Stimulated activated CD4-positive, alpha-beta T cell treated with anti-CD3 and anti-CD28 coated beads, Interleukin-1b, Interleukin-23, amount 100 ng/mL, for 1 hour (primary cell): ENCODE measurements at places on chromosomes 1 and 21.
A peak's percentile ranks its signal among the peaks of the same experiment; 100 is the strongest.

DNA sequence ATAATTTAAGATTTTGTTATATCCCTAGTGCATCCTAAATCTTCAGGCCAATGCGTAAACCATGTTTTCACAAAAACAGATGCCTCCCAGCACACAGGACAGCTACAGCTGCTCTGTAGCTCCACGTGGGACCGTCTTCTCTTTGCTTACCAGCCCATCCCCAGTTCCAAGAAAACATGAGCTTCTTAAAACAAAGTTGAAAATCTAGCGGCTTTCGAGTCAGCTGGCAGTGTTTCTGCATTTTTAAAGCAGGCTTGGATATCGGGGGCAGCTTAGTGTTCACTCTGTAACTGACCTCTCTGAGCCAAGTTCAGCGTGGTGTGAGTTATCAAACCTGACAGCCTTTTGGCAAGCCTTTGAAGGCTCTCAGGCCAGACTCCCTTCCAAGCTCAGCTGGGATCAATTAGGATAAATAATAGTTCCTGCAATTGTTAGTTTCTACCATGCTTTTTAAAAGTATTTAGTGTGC, 881.5 kb downstream of the LTN1 start:
- DNase-seq, result no peak

DNA sequence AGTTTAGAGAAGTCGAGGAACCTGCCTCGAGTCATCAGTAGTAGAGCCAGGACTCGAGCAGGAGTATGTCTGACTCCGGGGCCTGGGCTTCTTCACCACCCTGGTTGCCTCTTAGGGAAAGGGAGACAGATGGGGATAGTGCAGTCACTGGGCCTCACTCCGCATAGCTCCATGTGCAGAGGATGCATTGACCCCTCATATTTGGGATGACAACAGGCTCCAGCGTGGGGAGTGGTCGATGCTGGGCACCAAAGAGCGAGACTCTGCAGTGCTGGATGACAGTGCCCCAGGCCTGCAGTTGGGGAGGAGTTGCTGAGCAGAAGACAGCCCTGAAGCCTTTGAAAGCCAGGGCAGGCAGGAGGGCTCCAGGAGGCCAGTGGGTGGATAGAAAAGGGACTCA, 20.8 kb upstream of the TENT5C start:
- no peak for DNase-seq

DNA sequence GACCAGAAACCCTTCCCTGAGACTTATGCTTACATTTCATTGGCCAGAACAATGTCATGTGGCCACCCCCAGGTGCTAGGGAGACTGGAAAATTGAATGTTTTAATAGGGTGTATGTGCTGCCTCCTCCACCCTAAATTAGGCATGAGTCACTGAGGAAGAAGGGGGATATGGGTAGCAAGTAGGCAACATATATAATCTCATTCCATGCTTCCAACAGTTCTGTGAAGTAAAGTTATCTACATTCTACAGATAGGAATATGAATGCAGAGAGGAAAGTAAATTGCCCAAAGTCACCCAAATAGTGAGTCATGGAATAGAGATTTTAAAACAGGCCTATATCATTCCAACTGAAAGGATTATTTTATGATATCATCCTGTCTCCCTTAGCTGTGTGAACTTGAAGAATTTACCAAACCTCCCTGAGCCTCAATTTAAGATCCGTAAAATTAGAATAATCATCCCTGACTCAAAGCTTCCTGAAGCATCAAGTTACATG, 168.6 kb upstream of the FGGY start:
- DNase-seq, result no peak

DNA sequence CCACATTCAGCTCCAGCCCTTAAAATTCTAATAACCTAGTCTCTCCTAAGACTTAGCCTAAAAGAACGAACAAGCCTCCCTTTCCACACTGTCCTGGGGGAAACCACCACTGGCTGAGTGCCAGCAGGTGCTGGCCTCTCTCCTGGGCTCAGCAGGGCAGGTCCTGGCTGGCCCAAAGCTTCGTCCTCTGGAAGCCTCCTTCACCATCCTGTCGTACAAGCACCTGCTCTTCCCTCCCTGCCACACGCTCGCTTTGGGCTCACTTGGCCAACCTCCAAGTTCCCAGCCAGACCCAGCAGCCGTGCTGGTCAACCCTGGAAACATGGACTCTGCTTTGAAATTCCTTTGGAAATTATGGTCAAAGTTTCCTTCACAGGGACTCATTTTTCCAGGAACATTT, 58.2 kb upstream of the SLC25A33 start:
- no peak for DNase-seq

- DNase-seq, result no peak
These were observed 27.7 kb downstream of the TMCO4 start for GRCh38 chr1:19772053-19772452.

- no peak for DNase-seq
These were observed 633.3 kb downstream of the LMO4 start for GRCh38 chr1:87961992-87962391.

DNA sequence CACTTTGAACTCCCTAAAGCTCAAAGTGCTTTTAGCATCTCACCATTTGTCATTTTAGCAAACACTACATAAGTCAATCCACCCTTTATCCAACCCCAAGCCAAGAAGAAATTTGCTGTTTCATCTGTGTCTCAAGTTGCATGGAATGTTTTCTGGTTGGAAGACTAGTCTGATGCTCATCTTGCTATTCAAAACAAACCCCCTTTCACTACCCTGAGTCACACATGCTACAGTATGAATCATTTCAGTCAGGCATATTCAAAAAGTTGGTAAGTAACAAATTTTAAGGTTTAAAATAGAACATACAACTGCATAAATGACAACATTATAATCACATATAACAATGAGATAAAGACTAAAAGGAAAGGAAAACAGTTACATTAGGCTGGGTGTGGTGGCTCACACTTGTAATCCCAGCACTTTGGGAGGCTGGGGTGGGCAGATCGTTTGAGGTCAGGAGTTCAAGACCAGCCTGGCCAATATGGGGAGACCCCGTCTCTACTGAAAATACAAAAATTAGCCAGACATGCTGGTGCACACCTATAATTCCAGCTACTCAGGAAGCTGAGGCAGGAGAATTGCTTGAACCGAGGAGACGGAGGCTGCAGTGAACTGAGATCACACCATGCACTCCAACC, 38.7 kb downstream of the DSTYK start:
- DNase-seq, result no peak

DNA sequence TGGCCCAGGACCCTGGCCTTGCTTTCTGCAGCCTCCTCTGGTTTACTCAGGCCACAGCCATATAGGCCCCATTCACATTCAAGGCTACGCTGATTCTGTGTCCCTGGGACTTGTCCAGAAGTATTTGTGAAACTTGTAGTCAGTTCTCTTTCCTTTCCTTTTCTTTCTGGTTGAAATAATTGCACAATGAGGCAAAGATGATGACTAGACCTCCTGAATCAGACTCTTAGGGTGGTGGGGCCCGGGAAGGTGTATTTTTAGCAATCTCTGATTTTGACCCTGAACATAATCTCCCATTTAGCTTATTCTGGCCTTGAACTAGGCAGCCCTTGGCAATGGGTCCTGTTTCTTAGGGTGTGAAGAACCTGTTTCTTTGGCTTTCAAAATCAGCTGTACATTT, 39.9 kb downstream of the STUM start:
- no peak for DNase-seq

DNA sequence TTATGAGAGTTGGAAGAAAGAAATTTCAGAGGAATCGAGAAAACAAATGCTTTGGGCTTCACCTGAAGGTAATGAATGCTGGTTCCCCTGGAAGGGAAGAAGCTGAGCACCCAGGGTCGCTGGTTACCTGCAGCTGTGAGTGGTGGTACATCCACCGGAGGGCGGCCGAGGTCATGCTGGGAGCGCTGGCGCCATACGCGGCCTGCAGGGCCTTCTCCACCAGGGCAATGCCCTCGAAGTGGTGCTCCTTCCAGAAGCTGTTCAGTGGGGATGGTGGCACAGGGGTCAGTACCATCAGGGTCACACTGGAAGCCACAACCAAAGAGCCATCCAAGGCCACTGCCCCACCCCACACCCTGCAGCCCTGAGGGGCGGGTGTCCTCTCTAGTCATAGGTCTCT, 16.8 kb downstream of the MRTO4 start:
- DNase-seq, result no peak

GRCh38 chr1:99535470-99536164, 110.3 kb upstream of the PALMD start:
- no peak for DNase-seq

DNA sequence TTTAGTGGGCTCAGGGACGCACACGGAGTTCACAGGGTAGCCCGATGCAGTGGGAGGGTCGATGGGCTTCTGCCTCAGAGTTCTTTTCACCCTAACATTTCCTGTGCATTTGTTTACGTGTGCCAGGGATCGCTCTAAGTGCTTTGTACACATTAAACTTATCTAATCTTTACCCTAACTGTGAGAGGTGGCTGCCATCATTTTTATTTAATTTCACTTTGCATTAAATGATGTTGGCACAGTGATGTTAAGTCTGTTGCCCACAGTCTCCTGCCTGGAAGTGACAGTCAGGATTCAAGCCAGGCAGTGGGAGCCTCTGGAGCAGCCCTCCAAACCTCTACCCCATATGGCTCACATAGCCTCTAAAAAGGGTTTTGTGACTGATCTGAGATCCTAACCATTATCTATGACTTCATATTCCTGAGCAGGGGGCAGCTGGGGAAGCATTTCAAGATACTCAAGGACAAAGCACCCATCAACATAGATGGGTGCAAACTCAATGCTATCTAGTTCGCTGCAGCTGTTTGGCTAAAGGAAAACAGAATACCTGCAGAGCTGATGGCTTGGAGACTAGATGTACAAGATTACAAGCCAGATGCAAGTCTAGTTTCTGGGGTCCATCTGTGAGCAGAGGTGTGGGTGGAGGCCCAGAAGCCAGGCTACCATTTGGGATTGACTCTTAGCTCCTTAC, 303.8 kb downstream of the DISC1 start:
- DNase-seq, result no peak

DNA sequence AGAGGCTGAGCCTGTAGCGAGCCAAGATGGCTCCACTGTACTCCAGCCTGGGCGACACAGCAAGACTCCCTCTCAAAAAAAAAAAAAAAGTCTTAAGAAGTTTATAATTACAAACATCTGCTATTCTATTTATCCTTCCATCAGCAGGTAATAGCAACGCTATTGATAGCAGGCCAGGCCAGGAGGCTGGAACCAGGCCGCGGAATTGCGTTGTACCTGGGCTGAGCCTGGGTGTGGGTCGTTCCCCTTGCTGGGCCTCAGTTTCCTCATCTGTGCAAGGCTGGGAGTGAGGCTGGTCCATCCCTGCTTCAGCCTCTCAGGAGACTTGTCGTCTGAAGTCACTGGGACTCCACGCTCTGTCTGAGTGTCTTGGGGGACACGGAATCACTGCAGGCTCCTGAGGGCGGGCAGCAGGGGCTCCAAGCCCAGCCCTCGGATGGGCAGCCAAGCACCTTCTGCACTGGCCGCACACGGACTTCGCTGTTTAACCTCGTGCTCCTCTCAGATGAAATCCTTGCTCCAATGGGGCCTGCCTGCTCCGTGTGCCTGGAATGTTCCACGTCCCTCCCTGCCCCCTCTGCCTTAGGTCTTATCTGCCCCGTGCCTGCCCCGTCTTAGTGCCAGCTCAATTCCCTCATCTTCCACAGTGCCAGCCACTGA, 103.9 kb upstream of the C1orf174 start:
- DNase-seq, result no peak

DNA sequence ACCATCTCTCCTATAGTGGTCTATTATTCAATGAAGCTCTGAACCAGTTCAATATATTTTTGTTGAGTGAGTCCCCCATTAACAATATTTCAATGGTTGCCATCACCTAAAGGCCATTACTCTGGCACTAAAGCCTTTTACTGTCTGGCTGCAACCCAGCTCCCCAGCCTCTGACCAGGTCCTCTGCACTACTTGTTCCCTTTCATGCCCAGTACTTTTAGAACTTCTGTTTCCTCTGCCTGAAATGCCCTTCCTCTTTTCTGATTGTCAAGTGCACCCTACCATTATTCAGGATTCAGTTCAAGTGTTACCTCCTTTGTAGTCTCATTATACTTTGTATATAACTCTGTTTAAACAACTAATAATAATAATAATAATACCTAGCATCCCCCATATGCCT, 30.4 kb upstream of the ZFYVE9 start:
- DNase-seq, result no peak

GRCh38 chr1:72837781-72838180, 555.4 kb upstream of the NEGR1 start:
- no peak for DNase-seq

DNA sequence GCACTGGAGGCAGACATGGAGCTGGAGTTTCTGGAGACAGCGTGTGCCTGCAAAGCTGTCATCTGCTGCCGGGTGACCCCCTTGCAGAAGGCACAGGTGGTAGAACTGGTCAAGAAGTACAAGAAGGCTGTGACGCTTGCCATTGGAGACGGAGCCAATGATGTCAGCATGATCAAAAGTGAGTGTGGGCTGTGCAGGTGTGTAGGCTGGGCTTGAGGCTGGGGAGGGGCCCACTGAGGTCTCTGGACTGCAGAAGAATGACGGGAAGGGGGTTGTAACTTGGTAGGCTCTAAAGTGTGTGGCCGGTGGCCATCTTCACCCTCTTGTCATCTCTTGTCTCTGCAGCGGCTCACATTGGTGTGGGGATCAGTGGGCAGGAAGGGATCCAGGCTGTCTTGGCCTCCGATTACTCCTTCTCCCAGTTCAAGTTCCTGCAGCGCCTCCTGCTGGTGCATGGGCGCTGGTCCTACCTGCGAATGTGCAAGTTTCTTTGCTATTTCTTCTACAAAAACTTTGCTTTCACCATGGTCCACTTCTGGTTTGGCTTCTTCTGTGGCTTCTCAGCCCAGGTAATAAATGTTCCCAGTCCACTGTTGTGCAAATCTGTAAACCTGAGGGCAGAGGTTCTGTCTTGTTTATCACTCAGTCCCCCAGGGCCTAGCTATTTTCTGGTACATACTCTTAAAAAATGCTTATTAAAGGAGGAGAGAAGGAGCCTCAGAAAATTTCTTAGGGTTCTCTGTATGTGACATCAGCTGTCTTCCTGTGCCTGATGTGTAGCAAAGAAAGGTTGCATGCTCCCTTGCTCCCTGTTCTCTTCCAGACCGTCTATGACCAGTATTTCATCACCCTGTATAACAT, 19.9 kb downstream of the ATP8B2 start:
- peak; percentile 57 for DNase-seq

GRCh38 chr21:31977816-31978215, 105.0 kb downstream of the HUNK start:
- DNase-seq, result no peak

DNA sequence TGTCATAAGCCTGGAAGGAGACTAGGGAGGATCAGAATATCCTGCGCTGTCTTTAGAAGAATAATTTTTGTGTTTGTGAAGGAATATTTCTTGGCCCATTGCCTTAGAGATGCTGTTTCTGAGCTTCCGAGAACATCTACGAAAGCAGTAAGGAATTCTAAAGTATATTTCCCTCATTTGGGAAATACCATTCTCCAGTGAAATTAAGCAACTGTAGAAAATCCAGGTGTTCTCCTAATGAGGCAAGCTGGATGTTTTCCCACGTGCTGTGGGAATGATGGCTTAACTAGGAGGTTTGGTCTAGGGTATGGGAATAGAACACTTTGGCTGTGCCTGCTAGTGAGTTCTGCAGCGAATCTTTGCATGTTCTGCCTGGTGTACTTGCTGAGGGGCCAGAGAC, 168.9 kb upstream of the KIAA0040 start:
- no peak for DNase-seq

GRCh38 chr1:110264430-110264829, 54.3 kb downstream of the KCNC4 start:
- DNase-seq, result no peak
